T-helper 17 cell (primary cell): ENCODE measurements at places on chromosomes 2 and 18.

DNA sequence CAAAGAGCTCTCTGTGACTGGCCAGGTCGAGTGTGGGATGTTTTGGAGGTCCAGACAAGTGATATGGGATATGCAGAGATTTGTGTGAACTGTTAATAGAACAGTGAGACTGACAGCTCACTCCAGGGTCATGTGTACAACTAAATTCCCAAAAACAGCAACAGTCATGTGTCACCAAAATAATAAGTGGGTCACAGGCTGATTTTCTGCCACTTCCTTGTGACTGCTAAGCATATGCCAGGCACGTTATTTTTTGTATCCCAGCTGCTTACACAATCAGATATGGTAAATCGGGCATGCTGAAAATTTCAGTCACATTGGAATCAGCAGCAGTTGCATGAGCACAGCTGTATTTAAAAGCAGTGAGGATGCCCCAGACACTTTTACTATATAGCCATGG lies 198.7 kb downstream of the PTGR3 start:
- no peak for DNase-seq

DNA sequence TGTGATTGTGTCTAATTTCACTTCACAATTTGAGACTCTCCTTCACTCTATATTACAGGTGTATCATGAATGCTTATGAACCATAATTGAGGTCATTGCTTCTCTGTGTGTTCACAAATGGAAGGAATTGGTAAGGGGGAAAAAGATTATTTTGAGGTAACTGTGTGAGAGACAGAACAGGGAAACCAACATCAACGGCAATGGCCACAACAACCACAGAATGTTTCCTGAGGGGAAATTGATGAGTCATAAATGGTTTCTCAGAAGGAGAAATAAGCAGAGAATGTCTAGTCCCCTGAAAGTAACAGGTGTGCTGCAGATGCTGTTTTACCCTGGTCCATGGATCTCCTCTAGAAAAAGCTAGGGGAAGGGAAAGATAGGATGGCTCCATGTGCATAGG lies 361.2 kb upstream of the GALNT5 start:
- DNase-seq, result no peak

DNA sequence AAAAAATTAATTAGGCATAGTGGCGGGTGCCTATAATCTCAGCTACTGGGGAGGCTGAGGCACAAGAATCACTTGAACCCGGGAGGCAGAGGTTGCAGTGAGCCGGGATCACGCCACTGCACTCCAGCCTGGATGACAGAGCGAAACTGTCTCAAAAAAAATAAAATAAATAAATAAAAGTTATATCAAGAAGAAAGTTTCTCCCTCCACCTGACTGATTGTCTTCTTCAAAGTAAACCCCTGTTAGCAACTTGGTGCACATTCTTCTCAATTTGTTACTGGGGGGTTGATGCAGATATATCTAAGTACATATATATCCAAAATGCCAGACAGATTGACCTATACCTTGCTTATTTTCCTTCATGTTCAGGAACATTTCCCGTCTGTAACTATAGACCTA lies 5.2 kb upstream of the MYCN start:
- no peak for DNase-seq

- DNase-seq, result no peak
These were observed 466.3 kb downstream of the THSD7B start for GRCh38 chr2:137231628-137232027.

GRCh38 chr2:20611077-20611843 lies 39.6 kb downstream of the HS1BP3 start:
- DNase-seq, result no peak
